ENCODE measurements at places on chromosomes 7 and 10.

DNA sequence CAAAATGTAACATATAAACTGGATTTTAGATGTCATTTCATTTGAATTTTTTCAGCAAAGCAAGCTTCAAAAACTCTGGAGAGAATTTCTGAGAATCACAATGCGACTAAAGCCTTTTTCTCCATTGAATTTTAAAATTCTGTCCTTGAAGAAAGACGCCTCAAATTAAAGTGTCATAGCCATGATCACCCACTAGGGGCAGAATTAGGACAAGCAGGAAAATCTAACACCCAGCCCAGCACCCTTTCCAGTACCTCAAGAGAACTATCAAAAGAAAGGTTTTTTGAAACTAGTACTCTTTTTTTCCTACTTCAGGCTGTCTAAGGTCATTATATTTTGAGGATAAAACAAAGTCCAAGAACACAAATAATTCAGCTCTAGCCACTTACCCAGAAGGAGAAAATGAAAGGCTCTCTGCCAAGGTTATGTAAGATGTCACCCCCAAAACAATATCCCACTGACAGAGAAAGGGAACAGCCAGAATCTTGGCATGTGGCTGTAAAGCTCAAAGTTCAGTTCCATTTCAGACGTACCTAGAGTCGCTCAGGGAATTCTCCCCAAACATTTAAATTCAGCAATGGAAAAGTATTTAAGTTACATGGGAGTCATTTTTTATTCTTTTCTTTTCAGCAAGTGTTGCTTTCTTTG lies 299.4 kb downstream of the SNX13 start:
- DNase-seq: peak; percentile 20

DNA sequence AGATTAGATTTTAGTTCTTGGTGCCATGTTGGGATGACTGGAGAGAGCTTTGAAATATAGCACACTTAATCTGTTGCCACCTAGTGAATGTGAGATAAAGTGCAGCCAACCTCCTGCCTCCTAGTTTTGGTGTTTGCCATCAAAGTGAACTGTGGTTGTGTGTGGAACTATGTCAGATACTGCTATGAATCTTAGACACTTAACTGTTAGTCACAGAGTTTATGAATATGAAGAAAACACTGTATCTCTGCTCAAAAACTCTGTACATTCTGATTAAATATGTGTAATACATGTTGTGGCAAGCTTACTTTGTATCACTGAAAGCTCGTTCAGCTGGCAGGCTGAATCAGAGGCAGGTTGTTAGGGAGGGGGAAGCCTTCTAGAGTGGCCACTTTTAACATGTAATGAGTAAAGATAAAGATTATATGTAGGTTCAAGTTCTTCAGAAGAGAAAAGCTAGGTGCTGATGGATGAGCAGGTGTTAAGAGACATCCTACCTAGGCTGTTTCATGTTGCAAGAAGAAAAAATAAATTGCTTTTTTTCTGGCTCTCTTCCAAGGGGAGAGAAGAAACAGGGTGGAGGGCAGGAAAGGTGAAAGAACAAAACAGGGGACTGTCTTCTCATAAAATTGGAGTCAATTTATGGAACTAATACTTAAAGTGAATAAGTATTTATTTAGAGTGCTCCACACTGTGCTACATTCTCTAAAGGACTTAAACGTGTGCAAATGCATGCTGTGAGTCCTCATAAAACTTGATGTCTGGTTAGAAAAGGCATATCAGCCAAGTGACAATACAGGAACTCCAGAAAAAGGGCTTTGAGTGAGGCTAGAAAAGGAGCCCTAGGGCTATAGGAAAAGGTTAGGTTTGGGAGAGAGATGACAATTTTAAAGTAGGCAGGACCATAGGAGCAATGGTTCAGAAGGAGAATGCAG lies 14.1 kb upstream of the LAMB1 start:
- DNase-seq: no peak

DNA sequence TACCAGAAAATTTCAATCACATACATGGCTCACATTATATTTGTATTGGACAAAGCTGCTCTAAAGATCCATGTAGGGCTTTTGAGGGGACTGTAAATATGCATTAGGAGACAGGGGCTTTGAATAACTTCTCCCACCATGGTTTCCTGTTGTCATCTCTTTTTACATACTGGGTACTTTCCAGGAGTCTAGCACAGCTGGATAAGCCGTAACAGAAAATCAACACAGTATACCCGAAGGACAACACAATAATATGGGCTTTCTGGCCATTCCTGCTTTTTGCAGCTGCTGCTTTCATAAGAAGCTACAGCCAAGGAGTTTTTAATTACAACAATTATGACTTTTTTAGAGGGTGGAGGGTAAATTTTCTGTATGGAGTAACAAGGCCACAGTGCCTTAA lies 63.4 kb upstream of the SRPK2 start:
- no peak for DNase-seq

DNA sequence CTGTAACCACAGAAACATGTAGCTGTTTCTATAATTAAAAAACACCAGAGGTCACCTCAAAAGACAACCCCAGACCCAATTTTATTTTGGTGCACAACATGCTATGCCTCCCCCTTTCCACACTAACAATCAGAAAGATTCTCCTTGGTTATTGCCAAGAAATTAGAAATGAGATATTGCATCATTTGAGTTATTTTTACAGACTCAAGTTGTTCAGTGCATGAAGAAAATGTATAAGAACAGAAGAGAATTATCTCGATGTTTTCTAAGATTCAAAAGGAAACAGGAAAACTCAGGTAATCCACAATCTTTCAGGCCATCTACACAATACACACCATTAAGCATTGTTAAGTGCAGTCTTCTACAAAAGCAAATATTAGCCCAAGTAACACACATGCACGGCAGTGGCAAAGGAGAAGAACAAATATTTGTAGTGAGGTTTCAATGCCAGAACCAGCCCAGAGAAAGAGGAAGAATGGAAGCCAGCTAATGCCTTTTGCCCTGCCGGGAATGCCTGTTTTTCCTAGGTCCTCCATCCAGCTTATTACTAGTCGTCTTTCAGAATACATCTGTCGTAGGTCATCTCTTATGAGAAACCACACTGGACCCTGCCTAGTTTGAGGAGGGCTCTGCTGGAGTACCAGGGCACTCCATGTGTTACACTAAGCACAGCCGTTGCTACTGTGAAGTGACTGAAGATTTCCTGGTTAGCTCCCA lies 67.6 kb upstream of the C1GALT1 start:
- DNase-seq: no peak

GRCh38 chr10:42242135-42242805 lies 396.1 kb downstream of the ZNF33B start:
- no peak for DNase-seq

- DNase-seq: no peak
Observed at GRCh38 chr7:96211954-96212353, 109.9 kb downstream of the SLC25A13 start.

DNA sequence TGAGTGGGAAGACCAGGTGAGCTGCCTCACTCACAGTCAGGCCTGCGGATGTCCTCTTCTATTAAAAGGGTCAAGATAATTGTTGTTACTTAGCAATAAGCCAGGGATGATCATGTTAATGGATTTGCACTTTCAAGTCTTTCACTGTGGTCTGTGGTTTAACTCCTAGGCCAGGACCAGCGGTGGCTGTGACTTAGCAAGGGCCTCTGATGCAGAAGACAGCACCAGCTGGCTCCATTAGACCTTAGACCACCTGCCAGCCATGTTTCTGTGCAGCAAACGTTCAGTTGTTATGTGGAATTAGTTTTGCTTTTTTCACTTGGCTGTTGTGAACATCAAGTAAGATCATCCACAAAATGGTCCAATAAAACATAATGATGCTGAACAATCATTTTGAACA lies 537.3 kb downstream of the TNS3 start:
- no peak for DNase-seq

DNA sequence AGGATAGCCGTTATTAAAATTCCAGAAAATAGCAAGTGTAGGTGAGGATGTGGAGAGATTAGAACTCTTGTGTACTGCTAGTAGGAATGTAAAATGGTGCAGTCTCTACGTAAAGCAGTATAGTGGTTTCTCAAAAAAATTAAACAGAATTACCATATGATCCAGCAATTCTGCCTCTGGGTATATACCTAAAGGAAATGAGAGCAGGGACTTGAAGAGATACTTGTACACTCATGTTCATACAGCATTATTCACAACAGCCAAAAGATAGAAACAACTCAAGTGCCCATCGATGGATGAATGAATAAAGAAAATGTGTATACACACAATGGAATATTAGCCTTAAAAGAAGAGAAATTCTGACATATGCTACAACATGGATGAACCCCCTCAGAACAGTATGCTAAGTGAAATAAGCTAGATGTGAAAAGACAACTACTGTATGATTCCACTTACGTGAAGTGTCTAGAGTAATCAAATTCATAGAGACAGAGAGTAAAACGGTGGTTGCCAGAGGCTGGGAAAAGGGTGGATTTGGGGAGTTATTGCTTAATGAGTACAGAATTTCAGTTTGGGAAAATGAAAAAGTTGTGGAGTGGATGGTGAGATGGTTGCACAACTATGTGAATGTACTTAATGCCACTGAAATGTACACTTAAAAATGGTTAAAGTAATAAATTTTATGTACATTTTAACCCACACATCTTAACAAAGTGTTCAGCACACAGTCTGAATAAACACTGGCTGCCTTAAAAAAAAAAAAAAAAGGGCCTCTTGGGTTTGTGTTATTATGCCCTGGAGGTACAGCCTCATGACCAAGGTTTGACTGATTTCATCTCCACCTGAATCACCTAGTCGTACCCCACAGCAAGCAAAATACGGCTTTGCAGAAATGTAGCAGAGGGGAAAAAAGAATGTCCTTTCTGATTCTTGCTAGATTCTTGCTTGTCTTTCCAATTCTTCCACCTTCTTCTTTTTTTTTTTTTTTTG lies 26.2 kb downstream of the BUB3 start:
- DNase-seq: no peak

- DNase-seq: no peak
Observed at GRCh38 chr7:55094092-55094690, 75.4 kb downstream of the EGFR start.

GRCh38 chr10:35910234-35910633 lies 268.1 kb upstream of the FZD8 start:
- no peak for DNase-seq

- no peak for DNase-seq
Observed at GRCh38 chr7:16816824-16817223, 12.0 kb upstream of the AGR2 start.

DNA sequence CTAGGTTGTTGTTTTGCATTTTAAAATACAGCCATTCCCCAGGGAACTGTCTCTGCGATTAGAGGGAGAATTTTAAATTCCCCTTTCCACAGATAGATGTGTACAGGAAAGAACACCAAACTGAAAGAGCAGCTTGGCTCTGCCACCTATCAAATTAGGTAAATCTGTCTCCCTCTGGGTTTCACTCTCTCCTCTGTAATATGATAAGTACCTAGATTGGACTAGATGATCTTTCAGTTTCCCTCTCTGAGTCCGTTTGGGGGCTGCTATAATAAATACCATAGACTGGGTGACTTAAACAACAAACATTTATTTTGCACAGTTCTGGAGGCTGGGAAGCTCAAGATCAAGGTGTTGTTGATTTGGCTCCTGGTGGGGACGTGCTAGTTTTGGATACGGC lies 186.0 kb downstream of the KIF20B start:
- DNase-seq: no peak

- DNase-seq: no peak
Observed at GRCh38 chr10:36181426-36182178, 539.5 kb upstream of the FZD8 start.

DNA sequence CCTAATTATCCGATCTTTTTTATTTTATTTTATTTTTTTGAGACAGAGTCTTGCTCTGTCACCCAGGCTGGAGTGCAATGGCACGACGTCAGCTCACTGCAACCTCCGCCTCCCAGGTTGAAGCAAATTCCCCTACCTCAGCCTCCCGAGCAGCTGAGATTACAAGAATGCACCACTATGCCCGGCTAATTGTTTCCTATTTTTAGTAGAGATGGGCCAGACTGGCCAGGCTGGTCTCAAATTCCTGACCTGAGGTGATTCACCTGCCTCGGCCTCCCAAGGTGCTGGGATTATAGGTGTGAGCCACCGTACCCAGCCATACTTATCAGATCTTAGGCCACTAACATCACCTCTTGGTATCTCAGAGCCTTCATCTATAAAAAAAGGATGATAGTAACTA lies 4.9 kb downstream of the SLC25A13 start:
- DNase-seq: no peak

DNA sequence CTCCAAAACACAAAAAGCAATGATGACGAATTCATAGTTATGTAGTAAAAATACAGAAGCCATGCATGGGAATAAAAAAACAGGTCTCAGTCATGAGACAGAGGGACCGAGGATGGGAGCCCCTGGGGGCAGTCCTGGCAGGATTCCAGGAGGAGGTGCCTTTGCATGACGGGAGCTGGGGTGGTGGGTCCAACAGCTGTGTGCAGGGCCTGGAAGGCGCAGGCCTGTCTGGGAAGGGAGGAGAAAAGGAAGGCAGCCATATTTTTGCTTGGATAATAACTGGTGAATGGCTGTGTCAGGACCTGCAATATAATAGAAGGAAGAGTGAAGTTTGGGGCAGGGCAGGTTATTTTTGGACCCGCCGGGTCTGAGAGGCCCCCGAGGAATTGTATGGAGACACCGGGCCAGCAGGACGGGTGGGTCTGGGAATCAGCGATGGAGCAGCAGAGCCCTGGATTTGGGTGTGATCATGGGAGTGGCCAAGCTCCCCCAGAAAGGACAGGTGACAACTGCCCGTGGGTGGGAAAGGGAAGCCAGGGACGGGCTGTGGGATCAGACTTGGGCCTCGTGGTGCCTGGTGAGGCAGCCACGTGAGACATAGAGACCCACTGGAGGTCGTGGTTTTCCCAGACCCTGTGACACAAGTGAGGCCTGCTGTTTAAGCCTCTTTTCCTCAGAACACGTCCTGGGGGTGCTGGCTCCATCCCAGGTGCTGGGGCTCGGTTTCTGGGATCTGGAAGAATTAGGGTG lies 2.9 kb upstream of the JAKMIP3 start:
- DNase-seq: no peak

DNA sequence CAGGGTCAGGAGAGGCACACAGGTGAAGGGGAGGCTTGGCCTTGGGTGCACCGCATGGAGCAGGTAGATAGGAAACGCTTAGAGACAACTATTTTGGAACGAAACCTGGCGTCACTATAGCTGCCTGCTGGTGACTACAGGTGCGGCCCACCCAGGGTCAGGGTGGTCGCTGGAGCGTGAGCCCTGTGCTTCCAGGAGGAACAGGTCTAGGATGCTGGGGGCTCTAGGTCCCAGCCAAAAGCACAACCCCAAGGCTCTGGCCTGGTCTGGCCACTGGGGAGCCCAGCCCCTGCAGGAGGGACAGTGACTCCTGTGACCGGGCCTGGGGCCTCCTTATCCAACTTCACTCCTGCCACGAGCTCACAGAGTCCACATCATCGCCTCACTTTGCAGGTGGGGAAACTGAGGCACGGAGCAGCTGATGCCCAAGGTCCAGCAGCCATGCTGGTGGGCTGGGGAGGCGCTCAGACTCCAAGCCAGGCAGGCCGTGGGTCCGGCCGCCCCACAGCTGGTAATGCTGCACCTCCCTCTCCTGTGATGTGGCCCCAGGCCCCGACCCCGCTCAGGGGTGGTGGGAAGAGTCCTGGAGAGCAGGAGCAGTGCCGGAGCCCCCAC lies 9.0 kb downstream of the LFNG start:
- no peak for DNase-seq

- no peak for DNase-seq
Observed at GRCh38 chr7:83532219-83532618, 116.7 kb downstream of the SEMA3E start.

All from stimulated activated naive CD8-positive, alpha-beta T cell treated with anti-CD3 and anti-CD28 coated beads, Interleukin-15, Interleukin-2, amounts not matched to agents 100 U/mL and 50 U/mL, for 24 hours (primary cell).